ENCODE measurements at places on chromosomes 1 and 21.

DNA sequence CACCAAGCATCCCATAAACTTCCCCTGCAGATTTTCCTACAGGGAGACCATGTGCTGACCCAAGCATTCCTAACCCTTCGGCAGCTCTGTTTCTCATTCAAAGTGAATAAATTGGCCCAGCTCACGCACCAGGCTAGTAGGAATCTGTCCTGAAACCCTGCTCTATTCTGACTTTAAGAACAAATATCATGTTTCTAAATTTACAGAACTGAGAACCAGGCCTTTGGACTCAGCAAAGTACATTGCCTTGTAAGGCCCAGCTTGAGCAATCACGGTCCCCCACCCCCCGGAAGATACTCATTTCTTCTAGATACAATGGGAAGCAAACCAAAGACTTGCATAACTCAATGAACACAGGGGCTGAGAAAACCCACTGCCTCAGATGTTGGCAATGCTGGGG, 160.1 kb upstream of the NFIA start:
- DNase-seq, result no peak

- DNase-seq, result no peak
Measured at GRCh38 chr21:42855171-42855936, 24.0 kb downstream of the WDR4 start.

- no peak for DNase-seq
Measured at GRCh38 chr1:12454406-12455391, 163.3 kb downstream of the DHRS3 start.

- no peak for DNase-seq
Measured at GRCh38 chr1:54402896-54403295, 3.3 kb downstream of the SSBP3 start.

- no peak for DNase-seq
Measured at GRCh38 chr1:97042551-97042950, 321.0 kb downstream of the PTBP2 start.

DNA sequence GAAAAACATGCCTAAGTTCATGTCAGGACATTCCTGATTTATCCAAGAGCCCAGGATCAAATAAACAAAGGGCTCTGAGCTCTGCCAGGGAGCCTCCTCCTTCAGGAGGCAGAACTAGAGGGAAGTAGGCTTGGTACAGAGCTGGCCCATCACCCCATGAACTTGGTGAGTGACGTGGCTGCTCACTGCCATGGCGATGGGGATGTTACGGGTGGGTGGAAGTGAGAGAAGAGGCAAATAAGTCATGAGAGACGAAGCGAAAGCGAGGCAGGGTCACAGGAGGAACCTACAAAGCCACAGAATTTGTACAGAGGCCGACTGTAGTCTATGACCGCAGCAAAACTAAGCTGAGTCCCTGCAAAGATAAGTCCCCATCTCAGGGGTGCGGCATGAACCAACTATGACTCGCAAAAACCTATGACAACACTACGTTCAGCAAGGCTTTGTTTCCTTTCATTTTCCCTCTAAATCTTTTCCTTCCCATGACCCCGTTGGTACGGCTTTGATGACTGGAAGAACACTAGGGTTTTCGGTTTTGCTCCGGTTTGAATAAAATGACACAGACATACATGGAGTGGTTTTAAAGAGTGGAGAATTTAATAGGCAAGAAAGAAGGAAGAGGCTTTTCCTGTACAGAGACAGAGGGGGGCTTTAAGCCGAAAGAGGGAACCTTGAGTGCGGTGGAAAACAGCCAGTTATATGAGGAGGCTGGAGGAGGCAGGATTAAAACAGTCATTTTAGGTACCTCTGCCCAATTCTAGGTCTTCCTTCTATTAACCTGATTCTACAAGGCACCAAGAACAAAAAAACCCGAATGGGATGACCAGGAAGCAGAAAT, 74.1 kb downstream of the CD46 start:
- no peak for DNase-seq

DNA sequence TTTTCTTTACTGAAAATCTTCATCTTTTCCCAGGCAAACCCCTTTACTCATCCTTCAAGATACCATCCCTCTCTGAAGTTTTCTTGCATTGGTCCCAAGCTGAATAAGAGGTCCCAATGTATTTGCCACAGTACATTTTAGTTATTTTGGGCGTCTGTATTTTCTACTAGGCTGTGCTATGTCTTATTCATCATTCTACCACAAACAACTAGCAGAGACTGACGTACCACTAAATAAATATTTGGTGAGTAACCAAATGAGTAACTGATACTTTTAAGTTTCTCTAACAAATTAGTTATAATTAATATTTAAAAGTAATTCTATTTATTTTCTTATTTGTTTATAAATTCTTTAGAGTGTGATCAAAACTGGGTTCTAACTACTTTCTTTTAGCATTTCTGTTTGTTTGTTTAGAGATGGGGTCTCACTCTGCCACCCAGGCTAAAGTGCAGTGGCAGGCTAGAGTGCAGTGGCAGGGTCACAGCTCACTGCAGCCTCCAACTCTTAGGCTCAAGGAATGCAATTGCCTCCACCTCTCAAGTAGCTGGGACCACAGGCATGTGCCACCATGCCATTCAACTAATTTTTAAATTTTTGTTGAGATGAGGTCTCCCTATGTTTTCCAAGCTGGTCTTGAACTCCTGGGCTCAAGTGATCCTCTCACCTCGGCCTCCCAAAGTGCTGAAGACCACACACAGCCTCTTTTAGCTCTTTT, 33.1 kb downstream of the NDC1 start:
- DNase-seq, result no peak

- DNase-seq, result no peak
Measured at GRCh38 chr1:210332233-210332632, 3.5 kb downstream of the HHAT start.

DNA sequence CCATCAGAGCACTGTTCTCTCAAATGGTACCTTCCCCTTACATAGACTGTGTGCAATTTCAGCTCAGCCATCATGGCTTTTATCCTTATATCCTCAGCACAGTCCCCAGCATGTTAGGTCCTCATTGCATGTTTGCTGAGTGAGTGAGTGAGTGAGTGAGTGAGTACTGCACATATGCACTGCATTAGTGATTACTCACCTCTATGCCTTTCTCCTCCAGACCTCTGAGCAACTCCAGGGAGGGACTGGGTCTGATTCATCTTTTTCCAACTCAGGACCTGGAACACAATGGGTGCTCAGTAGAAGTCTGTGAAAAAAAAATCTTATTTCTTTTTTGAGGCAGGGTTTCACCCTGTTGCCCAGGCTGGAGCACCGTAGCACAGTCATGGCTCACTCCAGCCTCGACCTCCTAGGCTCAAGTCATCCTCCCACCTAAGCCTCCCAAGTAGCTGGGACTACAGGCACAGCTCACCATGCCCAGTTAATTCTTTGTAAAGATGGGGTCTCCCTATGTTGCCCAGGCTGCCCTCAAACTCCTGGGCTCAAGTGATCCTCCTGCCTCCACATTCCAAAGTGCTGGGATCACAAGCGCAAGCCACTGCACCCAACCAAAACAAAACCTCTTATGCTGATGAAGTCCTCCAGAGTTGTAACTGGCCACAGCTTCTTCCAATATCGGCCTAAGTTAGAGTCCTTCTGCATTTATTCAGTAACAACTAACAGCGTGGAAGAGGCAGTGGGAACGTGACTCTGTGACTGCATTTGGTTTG, 23.7 kb downstream of the RNU5D-1 start:
- DNase-seq, result no peak

- no peak for DNase-seq
Measured at GRCh38 chr1:8343044-8343443, 25.1 kb downstream of the SLC45A1 start.

GRCh38 chr1:201655243-201655642, 116.3 kb downstream of the NAV1 start:
- DNase-seq, result no peak
